ENCODE measurements at places on chromosomes 7 and 10.

- DNase-seq = no peak
Observed at GRCh38 chr10:74282151-74282847, 131.3 kb downstream of the ADK start.

GRCh38 chr10:84302223-84302622 is 26.2 kb upstream of the CCSER2 start:
- DNase-seq = no peak

DNA sequence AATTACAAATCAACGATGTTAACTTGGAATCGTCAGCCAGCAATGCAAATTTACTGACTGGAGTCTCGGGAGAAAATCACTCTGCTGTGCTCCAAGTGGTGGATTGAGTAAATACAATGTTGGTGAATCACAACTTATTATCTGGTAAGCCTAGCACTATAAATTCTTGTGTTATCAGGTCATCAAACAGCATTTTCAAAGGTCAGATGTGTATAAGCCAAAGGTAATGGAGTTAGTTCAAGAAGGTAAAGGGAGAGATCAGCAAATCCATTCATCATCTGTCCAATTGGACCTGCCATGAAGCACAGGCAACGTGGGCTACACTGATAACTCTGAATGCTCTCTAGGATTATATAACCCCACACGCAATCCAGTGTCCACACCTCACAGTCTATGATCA is 13.9 kb downstream of the CUBN start:
- DNase-seq = peak; percentile 23

DNA sequence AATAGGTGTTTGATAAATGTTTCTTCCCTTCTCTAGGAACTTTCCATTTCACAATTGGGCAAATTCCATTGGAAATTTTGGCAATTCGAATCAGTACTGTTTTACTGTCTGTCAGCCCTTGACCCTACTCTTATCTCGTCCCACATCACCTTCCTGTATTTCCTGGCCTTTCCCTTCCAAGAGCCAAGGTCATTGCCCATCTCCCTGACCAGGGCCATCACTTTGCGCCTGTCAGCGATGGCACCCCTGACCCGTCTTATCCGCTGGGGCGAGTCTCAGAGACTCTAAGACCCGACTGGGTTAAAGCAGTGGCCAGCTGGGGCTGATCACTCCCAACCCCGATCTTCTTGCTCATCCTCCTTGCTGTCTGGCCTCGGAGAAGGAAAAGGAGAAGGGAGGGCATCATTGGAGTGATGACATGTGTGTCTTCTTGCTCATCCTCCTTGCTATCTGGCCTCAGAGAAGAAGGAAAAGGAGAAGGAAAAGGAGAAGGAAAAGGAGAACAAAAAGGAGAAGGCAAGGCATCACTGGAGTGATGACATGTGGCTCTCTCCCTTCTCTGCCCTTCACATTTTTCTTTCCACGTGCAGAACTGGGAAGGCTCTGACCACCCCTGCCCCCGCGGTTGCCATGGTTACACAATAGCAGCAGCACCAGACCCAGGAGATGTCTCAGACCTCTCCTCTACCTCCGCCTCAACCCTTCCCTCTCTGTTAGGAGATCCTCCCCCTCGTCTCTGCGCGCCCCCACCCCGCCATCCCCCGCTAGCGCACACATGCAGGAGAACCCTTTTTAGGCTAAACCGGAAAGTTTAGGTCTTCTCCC is 2.0 kb downstream of the SEMA3D start:
- peak; percentile 22 for DNase-seq

DNA sequence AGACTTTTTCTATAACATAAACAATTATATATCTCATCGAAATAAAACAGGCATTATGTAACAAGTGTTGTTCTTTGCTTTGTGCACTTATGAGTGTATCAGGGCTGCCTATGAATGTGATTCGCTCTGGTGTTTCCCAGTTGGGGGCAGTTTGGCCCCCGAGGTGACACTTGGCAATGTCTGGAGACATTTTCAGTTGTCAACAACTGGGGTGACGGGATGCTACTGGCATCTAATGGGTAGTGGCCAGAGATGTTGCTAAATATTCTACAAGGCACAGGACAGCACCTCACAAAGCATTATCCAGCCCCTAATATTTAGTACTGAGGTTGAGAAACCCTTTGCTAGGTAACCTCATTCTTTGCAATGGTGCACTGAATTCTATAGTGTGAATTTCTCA is 83.3 kb downstream of the PLCE1 start:
- no peak for DNase-seq

DNA sequence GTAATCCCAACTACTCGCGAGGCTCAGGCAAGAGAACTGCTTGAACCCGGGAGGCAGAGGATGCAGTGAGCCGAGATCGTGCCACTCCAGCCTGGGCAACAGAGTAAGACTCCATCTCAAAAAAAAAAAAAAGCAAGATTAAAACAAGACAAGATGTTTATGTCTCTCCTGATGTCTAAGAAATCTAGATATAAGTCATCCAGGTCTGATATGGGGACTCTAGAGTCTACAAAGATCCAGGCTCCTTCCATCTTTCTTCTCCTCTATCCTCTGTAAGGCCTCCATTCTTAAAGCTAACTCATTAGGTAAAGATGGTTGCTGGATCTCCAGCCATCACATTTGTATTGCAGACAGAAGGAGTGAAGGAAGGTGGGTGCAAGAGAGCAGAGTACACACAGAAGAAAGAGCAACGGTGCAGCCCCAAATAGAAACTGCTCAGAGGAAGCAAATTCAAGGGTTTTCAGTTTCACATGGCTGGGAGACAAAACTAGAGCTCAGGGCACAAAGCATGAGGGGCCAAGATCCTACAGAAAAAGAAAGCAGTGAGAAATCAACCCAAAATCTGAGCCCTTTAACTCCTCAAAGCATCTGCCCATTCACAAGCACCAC is 57.6 kb downstream of the USP6NL start:
- DNase-seq = no peak

Measured in AG08396 (cell line).